ENCODE measurements at places on chromosomes 12 and 14. TPM values are rescaled to one million over a fixed set of nuclear protein-coding genes. Genes with fewer than 3 reads are reported as not detected.

TRIP11 gene
- total RNA-seq, result 47.9 TPM

BDKRB1 gene
- total RNA-seq, result 0.23 TPM

DNA sequence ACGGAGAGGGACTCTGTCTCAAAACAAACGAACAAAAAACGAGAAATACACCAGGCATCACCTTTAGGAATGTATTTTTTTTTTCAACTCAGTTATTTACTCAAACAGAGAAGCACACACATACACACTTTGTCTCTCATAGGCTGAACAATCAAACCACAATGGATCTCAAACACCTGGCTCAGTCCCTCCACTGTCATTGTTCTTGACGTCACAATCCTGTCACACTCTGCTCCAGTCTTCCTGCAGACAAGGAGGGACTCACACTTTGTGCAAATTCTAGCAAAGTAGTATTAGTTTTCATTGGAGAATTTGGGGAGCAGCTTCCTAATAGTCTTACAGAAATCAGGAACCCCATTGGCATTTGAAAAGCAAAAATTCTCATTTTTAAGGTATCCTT is 727.8 kb downstream of the BCL11B start:
- DNase-seq, result no peak

DNA sequence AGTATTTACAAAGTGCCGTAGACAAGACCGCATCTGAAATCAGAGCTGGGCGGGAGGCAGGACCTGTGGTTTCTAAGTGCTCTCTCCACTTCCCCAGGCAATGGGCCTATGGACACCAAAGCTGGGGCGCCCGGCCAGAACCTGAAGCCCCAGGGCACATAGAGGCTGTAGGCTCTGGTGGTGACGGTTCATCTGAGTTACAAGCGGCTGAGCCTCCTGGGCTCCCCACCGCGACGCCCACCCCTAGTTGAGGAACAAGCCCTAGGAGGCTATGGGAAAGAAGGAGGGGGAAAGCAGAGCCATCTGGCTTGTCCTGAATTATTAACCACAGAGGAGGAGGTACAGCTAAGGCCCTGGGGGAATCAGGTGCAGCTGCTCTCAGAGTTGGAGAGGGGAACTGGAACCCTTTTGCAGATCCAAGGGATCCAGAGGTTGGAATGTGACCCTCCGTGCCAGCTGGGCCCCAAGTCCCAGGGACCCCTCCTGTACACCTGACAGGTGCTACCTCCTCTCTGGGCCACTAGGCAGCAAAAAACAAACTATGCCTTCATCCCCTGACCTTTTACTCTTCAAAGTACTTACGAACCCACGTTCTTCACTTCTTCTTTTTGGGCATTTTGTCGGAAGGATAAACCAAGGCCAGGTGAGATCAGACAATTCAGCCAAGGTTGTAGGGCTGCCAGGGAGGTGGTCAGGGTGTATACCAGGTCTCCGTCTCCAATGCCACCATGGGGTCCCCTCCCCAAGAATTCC is 77.2 kb downstream of the ARL6IP4 start:
- no peak for DNase-seq

DNA sequence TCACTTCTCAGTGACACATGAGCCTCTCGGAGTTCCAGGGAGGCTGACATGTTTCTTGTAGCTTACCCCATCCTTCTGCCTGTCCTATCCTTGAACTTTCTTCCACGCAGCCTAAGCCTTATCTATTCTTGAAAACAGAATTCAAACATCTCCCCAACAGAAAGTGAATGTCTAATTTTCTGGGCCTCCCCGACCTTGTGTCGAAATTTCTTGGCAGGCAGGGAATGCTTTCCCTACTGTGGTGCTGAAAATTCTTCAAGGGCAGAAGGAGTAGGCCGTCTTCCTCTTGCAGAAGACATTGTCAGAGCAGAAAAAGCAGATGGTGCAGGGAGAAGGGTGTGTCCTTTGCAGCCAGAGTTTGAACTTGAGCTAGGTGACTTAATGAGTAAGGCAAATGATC is 63.0 kb upstream of the TCL1B start:
- DNase-seq, result no peak

- no peak for DNase-seq
Measured at GRCh38 chr14:75640876-75641275, 19.8 kb downstream of the ERG28 start.

DNA sequence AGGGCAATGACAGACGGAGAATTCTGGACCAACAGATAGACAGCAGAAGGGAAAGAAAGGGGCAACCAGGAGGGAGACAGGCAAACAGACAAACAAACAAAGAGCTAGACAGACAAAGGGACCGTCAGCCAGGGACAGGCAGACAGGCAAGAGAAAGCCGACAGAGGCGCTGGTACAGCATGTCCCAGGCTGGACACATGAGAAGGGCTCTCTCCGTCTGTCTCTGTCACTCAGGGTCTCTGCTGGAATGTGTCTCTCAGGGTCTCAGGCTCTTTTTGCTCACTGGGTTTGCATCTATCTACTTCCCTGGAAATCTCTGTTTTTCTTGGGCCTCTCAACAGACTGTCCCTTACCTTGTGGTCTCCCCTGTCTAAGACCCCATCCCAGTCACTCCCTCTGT is 8.2 kb upstream of the SMUG1 start:
- no peak for DNase-seq
